Neural cell (in vitro differentiated cells): ENCODE measurements at places on chromosomes 4 and X. TPM values are rescaled to one million over a fixed set of nuclear protein-coding genes. Genes with fewer than 3 reads are reported as not detected.

Gene SH2D1A
- polyA plus RNA-seq = not detected in 2 replicates

Gene PFKFB1
- polyA plus RNA-seq = 0.51 and 0.52 TPM in 2 replicates

Gene POU3F4
- polyA plus RNA-seq = 4.4 and 4.9 TPM in 2 replicates

Gene SEL1L3
- 2.0 and 2.7 TPM in 2 replicates for polyA plus RNA-seq

Gene RNF212
- 0.30 and 1.5 TPM in 2 replicates for polyA plus RNA-seq

Gene OPHN1
- 7.3 and 7.6 TPM in 2 replicates for polyA plus RNA-seq

Gene TBX22
- not detected in 2 replicates for polyA plus RNA-seq

Gene LANCL3
- 0.35 and 0.96 TPM in 2 replicates for polyA plus RNA-seq

Gene TCEAL7
- polyA plus RNA-seq = 193 and 203 TPM in 2 replicates

Gene PCDH7
- polyA plus RNA-seq = 12.6 and 15.3 TPM in 2 replicates

Gene UGT8
- polyA plus RNA-seq = 0.42 and 0.73 TPM in 2 replicates

Gene CENPVL1
- polyA plus RNA-seq = 3.2 and 5.6 TPM in 2 replicates

Gene ELF4
- not detected in 2 replicates for polyA plus RNA-seq
